KBM-7 (cell line): ENCODE measurements at places on chromosomes 12 and 14.

GRCh38 chr14:86654558-86655184, 1124.7 kb downstream of the FLRT2 start:
- DNase-seq, result peak; percentile 65

GRCh38 chr14:57244106-57244505, 24.6 kb downstream of the EXOC5 start:
- no peak for DNase-seq

GRCh38 chr14:28157887-28158791, 608.4 kb upstream of the FOXG1 start:
- no peak for DNase-seq

- no peak for DNase-seq
These were observed 12.3 kb upstream of the GLT1D1 start for GRCh38 chr12:128840862-128841468.

DNA sequence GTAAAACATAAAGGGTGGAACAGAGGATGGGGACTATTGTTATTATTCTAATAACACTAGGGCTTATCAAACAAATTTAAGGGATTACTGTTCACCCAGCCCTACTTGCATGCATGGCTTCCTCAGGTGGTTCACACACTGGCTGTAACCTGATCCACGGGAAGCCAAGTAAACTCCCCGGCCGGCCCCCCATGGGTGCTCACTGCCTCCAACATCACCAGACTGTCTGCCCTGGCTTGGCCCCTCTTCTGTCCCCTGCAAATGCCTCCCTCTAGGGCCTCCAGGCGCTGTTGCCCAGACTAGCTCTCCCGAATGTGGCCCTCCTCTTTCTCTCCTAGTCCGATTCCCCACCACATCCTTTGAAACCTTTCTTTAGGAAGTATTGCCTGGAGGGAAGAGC, 18.6 kb downstream of the FAIM2 start:
- DNase-seq, result no peak

DNA sequence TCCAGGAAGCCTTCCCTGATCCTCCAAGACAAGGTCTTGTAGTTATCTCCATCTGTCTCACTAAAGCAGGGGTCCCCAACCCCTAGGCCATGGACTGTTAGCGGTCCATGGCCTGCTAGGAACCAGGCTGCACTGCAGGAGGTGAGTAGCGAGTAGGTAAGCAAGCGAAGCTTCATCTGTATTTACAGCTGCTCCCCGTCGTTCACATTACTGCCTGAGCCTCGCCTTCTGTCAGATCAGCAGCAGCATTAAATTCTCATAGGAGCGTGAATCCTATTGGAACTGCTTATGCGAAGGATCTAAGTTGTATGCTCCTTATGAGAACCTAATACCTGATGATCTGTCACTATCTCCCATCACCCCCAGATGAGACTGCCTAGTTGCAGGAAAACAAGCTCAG, 12.4 kb upstream of the NFYB start:
- no peak for DNase-seq

GRCh38 chr14:61498303-61498702, 176.9 kb downstream of the PRKCH start:
- DNase-seq, result no peak

DNA sequence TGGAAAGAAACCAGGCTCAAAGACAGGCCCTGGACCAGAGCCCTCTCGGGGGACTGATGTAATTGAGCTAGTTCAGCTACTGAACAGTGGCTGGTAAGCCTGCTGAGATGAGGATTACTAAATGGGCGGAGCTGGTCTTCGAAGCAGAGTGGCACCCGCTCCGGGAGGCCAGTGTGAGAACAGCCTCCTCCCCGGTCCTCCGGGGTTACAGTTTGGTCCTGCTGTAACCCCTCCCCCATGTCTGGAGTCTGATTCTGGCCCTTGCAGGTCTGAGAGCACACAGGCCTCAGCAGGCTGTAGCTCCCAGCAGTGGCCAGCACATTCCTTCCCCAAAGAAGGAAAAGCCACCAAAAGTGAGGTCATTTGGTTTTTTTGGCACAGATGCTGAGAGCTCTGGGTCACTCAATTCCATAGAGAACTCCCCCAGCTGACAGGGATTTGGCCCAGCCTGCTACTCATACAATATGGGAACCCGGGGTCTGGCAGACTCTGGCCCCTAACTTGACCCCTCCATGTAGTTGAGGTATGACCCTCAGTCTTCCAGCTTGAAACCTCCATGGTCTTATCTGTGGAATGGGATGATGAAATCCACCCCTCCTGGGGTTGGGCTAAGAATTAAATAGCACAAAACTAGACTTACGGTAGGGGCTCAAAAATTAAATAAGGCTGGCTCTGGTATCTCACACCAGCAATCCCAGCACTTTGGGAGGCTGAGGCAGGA, 39.0 kb downstream of the ACTN1 start:
- no peak for DNase-seq

- no peak for DNase-seq
These were observed 27.2 kb downstream of the EFCAB11 start for GRCh38 chr14:89927186-89927865.

DNA sequence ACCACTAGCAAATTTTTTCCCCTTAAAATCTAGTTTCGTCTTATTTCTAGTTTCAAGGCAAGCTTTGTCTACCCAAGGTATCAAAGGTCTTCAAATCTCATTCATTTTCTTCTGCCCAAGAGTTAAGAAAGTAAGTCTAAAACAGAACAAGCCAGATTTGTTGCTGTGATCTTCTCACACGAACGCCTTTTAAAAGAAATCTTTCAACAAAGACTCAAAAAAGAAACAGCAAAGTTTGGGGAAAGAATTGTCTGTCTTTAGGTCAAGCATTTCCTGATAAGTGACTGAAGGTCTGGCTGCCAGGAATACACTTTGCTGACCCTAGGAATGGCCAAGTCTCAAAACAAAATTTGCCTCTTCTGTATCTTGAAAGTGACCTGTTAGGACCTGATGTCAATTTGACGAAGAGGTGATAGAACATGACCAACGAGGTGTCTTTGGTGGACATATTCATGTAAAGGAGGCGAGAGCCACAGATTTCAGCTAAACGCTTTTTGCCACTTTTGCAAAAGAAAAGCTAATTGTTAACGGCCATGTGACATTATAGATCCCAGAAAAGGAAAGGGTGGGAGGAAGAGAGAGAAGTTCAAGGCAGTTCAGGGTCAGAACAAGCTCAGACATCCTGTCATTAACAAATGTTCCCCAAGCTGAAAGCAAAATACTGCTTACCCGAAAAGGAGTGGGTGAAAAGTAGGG, 1.7 kb downstream of the CDK17 start:
- DNase-seq, result no peak

GRCh38 chr14:48970943-48971342, 615.2 kb downstream of the RPS29 start:
- DNase-seq, result no peak

DNA sequence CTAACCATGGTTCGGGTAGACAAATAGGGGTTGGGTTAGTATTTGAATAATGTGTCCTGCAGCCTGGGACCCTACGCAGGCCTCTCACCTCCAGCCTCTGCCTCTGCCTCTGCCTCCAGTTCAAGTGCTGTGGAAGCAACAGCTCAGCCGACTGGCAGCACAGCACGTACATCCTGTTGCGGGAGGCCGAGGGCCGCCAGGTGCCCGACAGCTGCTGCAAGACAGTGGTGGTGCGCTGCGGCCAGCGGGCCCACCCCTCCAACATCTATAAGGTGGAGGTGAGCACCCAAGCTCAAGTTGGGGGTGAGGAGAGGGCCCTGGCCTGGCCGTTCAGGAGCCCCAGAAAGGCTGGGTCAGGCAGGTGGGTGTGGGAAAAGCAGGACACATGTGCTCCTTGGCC, 55.9 kb downstream of the TSPAN11 start:
- DNase-seq, result no peak

DNA sequence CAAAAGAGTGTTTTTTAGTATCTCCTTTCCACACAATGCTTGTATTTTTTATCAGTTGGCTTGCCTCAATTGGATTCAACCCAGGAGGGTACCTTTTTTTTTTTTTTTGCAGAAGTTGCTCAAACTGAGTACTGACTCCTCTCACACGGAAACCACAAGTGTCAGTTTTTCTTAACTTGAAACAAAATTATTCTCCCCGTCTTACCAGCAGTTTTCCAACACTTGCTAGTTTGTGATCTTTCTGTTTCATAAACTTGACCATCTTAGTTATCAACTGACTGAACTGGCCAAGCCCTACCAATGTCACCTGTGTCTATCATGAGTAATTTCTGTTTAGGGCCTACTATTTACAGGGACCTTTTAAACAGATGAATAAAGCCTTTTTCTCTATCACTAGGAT, 34.1 kb upstream of the ITPR2 start:
- DNase-seq, result peak; percentile 80

- DNase-seq, result no peak
These were observed 25.8 kb downstream of the DACT1 start for GRCh38 chr14:58663494-58664111.

GRCh38 chr12:76106631-76107030, 22.1 kb upstream of the NAP1L1 start:
- DNase-seq, result no peak

GRCh38 chr12:1886396-1887008, 31.9 kb downstream of the CACNA2D4 start:
- no peak for DNase-seq

DNA sequence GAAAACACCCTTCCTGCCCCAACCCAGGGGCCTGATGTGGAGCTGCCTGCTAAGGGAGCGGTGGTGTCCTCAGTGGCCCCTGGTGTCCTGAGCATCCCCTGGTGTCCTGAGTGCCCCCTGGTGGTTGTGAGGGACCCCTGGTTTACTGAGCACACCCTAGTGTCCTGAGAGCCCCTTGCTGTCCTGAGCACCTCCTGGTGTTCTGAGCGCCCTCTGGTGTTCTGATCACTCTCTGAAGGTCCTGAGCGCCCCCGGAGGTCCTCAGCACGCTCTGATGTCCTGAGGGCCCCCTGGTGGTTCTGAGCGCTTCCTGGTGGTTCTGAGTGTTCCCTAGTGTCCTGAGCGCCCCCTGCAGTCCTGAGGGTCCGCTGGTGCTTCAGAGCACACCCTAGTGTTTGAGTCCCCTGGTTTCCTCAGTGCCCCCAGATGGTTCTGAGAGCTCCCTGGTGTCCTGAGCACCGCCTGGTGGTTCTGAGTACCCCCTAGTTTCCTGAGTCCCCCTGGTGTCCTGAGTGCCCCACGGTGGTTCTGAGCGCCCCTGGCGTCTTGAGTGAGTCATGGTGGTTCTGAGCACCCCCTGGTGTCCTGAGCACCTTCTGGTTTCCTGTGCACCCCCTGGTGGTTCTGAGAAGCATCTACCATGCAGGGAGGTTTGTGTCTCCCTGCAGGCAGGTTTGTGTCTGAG, 1004.2 kb downstream of the TMEM121 start:
- peak; percentile 15 for DNase-seq

DNA sequence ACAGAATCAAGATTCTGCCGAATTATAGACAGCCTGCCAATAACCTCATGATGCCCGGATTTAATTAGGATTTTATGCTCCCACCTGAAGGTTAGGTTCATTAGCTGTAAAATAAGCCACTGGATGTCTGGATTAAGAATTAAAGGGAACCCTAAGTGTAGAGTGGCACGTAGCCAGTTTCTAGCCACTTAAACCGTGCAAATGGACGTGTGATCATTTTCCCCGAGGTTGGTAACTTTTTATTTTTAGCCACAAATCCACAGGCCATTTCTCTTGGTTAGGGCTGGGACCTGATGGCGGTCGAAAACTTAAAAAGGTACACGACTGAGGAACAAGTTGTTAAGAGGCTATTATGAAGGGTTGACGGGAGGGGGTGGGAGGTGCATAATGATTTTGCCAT, 127.3 kb upstream of the TMPO start:
- DNase-seq, result no peak

- DNase-seq, result peak; percentile 63
These were observed 187.1 kb downstream of the KITLG start for GRCh38 chr12:88393017-88393767.

- DNase-seq, result no peak
These were observed 30.5 kb downstream of the RASAL1 start for GRCh38 chr12:113104953-113105510.

DNA sequence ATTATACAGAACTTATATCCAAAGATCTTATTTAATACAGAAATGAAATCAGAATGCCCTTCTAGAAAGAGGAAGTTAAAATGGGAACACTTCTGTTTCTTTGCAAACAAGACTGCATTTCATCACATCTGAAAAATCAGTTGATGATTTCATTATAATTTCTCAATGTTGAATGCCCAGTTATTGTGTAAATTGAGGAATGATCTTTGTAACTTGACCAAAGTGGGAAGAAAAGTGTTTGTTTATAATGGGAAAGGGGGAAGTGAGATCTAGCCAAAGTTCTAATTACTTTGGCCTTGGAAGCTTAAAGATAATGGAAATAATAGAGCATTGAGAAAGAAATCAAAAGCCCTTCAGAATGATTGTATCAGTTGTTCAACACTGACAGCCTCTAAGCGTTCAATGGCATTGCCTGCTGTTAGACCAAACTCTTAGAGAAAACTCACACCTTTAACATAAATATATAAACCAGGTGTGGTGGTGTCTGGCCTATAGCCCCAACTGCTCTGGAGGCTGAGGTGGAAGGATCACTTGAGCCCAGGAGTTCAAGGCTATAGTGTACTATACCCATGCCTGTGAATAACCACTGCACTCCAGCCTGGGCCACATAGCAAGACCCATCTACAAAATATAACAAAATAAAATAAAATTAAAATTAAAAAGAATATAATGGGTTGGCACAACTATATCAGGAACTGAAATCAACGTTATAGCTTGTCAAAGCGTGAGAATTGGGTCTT, 9.9 kb upstream of the LYZ start:
- DNase-seq, result no peak

- no peak for DNase-seq
These were observed 5.3 kb upstream of the SOCS2 start for GRCh38 chr12:93567174-93567573.

DNA sequence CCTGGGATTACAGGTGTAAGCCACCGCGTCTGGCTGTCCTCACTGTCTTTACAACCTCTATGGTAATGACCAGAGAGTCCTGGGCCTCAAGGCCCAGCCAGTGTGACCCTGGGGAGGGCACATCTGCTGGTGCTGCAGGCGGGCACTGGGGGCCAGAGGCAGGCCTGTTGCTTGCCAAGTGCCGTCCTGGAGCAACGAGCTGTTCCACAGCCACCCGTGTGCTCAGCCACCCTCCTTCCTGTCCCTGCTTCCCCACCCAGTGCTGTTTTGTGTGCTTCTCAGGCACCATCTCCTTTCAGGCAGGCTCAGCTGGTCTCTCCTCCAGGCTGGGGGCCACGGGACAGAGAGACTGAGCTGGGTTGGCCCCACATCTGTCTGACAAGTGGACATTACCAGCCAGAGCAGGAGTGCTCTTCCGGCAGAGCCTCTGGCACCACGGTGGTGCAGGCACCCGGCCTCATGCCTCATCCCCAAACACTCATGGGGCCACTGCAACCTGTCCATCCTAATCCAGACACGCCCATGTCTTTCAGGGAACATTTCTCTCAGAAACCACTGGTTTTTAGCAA, 9.0 kb downstream of the SLC25A47 start:
- DNase-seq, result no peak
